ENCODE measurements at places on chromosomes 7 and 10.
A peak's percentile ranks its signal among the peaks of the same experiment; 100 is the strongest.

GRCh38 chr7:158596745-158597144 lies 9.1 kb upstream of the PTPRN2 start:
- no peak for DNase-seq

DNA sequence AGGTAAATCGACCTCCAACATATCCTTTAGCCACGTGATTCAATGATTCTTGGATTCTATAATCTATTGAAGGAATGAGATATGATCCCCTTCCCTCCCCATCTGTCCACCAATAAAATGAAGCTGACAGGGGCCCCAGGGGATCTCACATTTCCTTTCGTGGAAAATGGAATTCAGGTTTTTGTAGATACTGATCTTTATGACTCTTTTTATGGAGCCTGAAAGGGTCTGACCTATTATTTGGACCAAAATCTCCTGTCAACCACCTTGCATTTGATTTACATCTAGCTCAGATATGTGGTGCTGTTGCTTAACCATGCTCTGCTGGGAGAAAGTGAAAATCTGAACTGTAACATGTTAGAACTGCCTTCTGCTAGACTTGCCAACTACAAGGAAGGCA lies 234.0 kb upstream of the CXCL12 start:
- no peak for DNase-seq

- no peak for DNase-seq
Observed at GRCh38 chr7:27399791-27400567, 157.4 kb downstream of the EVX1 start.

GRCh38 chr7:112575864-112576263 lies 95.1 kb downstream of the LSMEM1 start:
- no peak for DNase-seq

GRCh38 chr10:6416892-6417512 lies 163.1 kb downstream of the PRKCQ start:
- peak; percentile 56 for DNase-seq

DNA sequence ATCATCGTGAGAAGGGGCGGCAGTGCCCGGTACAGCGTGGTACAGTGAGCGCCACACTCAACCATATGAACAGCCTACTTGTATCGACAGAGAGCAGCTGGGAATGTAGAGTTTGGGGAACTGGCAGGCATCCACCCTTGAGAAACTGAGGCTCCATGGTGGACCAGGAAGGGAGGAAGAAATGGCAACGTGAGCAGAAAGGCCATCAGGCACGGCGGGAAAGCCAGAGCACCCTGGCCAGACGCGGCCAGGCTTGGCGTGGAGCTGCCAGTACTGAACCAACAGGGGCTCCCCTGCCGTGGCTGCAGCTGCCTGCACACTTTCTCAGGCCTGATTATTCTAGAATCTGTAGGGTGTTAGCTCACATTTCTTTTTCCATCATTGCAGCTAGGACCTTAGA lies 442.3 kb downstream of the PTPRN2 start:
- no peak for DNase-seq

DNA sequence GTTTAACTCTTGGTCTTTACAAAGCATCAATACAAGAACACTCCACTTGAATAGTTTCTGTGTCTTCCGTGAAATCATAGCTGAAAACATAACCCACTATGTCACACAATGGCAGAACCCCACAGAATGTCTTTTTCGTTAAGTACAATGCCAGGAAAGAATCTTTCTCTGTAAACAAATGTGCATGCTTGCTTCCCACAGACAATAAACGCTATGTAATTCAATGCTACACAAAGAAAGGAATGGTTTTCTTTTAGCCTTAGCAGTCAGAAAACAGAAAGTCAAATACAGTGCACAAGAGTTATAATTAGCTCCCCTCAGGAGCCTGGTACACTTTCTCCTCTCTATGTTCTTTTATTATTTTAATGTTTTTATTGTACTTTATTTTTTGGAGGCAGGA lies 186.1 kb downstream of the SRPK2 start:
- DNase-seq: peak; percentile 36

DNA sequence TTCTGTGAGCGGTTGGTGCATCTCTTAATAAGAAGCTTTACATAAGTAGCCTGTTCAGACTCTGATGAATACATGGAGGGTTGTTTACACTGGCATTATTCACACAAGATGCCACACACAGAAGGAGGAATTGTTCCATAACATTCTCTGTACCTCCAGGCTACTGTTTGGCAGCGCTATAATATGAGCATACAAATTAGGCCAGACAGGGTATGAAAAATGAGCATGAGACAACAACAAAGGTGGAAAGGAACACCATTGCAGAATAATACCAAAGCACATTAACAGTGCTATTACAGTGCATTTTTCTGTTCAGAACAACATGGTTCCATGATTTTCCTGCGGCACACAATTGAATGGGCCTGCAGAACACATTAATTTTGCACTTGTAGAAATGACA lies 417.2 kb upstream of the C7orf33 start:
- no peak for DNase-seq

DNA sequence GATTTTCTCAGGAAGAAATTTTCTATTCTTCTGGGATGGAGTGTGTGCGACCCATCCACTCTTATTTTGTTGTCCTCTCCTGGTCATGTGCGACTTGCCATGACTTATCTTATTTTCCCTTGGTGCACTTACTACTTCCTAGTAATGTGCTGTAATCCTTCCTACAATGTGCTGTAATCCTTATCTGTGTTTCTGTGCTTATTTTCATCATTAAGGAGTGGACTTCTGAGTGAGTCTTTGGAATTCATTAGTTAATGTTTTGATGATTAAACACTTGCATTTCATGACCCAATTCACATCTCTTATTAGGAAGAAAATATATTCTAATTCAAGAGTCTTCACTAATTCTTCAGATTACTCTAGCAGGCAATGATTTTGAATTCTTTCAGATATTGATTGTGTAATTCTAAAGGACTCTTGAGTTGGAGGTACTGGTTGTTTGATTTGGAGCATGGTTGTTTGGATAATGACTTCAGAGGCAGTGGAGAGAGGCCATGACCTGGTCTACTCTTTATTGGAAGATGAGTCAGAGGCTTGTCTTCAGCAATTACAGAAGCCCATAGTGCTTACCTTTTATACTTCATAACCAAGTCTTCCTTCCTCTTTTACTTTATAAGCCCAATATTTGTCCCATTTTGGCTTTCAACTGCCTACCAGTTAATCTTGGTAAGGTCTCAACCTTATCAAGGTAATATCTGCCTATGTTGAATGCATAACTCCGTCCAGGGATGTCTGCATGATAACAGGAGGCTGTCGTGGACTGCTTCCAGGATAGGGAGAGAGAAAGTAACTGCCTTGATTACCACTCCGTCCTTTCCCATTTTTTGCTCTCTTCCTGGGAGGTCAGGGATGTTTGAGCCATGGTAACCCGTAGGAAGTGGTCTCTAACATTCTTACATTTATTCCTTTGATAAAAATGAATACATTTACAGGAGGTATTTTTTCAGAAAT lies 278.3 kb upstream of the SP8 start:
- no peak for DNase-seq

GRCh38 chr7:101453617-101454016 lies 90.9 kb downstream of the COL26A1 start:
- no peak for DNase-seq

GRCh38 chr10:4427532-4427931 lies 398.5 kb upstream of the AKR1E2 start:
- DNase-seq: no peak

GRCh38 chr7:22549667-22550513 lies 49.9 kb upstream of the STEAP1B start:
- peak; percentile 17 for DNase-seq

DNA sequence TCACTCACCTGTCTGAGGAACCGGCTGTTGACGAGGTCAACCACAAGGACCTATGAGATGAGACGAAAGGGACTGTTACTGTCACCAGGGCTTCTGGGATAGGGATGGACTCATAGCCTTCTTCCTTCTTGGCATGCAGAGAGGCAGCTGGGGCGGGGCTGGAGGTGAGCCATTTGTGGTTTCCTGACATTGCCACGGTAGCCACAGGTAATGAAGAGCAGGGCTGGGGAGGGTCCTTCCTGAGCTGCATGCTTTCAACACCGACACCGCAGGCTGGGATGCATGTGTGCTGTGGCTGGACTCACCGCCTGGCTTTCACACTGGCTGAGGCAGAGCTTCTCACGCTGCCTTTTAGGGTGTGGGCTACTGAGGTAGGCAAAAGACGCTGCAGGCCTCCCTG lies 46.4 kb upstream of the MKRN1 start:
- DNase-seq: peak; percentile 79

GRCh38 chr10:10460451-10460850 lies 557.2 kb upstream of the CELF2 start:
- DNase-seq: no peak

- no peak for DNase-seq
Observed at GRCh38 chr7:66376264-66376945, 171.3 kb downstream of the TPST1 start.

DNA sequence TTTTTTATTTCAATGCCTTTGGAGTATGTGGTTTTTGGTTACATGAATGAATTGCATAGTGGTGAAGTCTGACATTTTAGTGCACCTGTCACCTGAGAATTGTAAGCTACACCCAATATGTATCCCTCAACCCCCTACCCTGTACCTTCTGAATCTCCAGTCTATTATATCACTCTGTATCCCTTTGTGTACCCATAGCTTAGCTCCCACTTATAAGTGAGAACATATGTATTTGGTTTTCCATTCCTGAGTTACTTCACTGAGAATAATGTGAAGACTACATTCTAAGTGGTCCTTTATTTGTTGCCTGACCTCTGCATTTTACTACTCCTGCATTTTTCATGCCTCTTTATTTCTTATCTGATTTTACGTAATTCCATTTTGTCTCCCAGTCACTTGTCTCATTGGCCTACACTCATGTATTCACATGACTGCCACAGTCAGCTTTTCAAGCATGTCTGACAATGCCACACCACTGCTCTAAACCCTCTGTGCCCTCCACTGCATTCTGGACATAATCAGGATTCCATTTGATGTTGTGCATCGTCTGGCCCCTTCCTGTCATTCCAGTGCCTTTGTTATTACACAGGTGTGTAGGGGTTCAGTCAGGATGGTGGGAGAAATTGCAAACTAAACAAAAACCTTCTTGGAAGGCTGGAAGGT lies 1325.5 kb downstream of the XPNPEP1 start:
- no peak for DNase-seq

GRCh38 chr7:149552799-149553198 lies 55.2 kb upstream of the ZNF746 start:
- DNase-seq: no peak

- DNase-seq: no peak
Observed at GRCh38 chr10:75094465-75094864, 17.0 kb upstream of the SAMD8 start.

DNA sequence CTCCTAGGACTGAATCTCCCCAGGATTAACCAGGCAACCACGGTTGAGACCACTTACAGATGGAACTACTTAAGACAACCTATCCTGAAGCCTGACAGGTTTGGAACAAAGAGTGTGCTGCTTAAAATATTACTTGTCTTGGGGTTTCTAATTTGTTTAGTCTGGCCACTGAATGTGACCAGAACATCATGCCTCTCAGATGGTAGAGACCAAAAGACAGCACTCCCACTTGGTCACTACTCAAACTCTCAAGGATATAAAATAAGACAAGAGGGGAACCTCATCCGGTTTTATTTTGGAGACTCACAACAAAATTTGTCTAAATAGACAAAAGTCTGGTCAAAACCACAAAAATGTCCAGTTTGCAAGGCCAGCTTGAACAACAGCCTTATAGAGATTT lies 15.3 kb downstream of the MRPL32 start:
- DNase-seq: peak; percentile 50

- DNase-seq: no peak
Observed at GRCh38 chr10:101452593-101452992, 98.6 kb downstream of the BTRC start.

DNA sequence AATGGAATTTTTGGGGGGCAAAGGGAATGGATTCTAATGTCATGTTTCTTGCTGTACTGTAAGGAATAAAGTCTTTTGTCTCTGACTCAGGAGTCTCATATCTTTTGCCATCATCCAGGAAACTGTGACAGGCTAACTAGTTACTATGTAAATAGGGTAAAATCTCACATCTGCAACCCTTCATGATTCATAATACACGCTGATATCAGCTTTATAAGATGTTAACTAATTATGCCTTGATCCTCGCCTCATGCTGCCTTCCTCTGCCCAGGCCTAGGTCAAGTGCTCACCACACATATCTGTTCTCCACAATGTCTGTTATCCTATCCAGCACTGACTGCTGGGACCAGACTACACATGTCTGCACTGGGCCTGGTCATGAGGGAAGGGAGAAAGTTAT lies 81.3 kb upstream of the CXCL12 start:
- DNase-seq: peak; percentile 23

- no peak for DNase-seq
Observed at GRCh38 chr7:73809467-73809951, 21.3 kb upstream of the CLDN4 start.

- DNase-seq: no peak
Observed at GRCh38 chr10:16146993-16147392, 286.7 kb upstream of the MINDY3 start.
